Stimulated activated CD8-positive, alpha-beta memory T cell treated with anti-CD3 and anti-CD28 coated beads, Interleukin-15, amount 100 ng/mL, for 24 hours (primary cell): ENCODE measurements at places on chromosomes 2 and 18.

DNA sequence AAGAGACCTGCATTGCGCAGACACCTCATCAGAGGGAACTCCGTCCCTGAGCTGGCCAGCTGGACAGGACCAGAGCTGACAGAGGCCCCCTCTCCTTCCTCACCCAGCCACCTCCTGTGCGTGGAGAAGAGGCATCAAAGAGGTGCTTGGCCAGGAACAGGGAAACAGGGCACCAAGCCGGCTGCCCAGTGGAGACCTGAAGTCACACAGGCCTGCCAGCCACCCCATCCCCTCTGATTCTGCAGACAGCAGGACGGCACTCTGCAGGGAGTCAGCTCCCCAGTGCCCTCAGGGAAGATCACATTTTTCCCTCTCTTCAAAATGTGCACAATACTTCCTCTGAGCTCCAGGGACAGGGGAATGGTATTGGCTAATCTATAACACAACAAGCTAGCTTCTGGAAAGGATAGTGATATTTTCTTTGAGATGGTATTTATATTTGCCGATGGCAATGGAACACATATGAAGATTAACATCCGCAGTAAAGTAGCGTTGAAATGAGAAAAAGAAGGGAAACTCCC, 30.5 kb downstream of the SLC1A4 start:
- DNase-seq: no peak

- no peak for DNase-seq
Observed at GRCh38 chr18:59388817-59389216, 29.8 kb upstream of the LMAN1 start.

GRCh38 chr18:56444201-56444600, 194.2 kb downstream of the TXNL1 start:
- DNase-seq: no peak

DNA sequence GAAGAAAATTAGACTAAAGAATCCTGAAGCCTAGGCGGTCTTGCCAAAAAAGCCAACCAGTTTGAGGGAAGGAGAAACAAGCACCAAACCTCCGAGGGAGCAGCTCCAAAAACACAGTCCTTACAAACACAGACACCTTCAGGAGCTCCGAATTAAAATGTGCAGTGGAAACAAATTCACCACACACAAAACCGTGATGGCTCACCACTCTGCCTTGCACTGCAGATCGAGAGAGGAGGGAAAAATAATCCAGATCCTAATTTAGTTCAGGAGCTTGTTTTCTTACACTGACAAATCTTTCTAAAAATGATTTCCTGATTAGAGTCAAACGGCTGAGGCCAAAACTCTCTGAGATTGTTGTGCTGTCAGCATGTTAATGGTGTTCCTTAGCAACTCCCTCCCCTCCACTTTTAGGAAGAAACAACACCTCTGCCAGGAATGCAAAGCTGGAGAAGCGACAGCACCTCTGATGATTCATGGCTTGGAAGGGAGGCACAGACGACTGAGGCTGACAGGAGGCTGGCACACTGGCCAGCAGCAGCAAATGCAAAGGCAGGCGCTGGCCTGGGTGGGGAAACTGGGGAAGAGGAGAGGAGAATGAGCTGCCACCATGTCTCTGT, 249.4 kb upstream of the KLHL29 start:
- DNase-seq: no peak

DNA sequence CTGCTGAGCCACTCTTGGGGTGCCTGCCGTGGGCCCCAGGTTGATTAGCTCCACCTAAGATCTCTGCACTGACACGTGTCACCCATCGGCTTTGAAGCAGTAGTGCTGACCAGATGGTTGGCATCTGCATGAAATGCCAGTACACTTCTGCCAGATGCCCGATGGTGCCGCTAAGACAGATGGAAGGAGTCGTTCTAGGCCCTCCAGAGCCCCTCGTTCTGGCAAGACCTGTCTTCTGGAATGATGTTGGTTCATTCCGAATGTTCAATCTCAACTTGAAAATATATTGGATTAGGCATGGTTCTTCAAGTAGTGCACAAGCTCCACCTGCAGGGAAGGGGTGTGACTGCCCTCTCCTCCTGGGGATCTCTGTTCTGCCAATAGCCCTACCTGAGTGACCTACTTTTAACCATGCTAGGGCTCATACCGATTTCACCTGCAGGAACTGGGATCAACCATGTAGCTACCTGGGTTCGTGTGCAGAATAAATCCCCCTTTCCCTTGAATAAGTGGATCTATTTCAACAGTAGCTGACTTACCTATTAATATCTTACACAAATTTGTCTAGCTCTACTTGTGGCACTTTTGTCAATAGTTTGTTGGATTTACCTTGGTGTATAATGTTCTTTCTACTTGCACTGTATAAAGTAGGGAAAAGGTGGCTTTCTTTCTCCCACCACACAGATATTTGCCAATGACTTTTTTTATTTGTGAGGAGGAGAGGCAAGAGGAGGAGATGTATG, 342.6 kb downstream of the CTNNA2 start:
- no peak for DNase-seq

- no peak for DNase-seq
Observed at GRCh38 chr2:222000326-222000725, 298.5 kb downstream of the PAX3 start.

GRCh38 chr18:5104246-5104645, 92.8 kb downstream of the AKAIN1 start:
- DNase-seq: no peak

DNA sequence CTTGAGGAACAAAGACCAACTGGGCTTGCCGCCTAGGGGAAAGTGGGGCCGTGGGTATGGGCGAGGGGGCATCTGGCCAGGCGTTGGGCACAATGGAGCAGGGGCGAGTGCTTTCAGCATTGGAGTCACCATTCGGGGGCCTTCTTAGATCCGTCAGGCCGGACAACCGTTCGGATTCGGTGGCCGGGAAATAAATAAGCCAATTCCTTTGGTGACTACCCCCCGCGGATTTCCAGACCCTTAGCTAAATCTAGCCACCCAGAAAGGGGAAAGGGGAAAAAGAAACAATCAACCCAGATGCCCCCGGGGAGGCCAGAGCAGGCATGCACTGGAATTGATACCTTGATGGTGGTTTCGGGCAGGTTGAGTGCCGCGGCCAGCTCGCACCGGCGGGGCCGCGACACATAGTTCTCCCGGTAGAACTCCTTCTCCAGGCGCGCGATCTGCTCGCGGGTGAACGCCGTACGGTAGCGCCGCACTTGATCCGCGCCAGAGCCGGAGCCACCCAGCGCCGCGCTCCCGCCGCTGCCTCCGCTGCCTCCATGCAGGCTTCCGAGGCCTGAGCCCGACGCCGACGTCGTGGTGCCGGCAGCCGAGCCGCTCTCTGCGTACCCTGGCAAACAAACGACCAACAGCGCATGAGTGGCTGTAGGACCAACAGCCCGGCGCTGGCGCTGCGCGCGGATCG, 1.8 kb downstream of the EVX2 start:
- DNase-seq: no peak

DNA sequence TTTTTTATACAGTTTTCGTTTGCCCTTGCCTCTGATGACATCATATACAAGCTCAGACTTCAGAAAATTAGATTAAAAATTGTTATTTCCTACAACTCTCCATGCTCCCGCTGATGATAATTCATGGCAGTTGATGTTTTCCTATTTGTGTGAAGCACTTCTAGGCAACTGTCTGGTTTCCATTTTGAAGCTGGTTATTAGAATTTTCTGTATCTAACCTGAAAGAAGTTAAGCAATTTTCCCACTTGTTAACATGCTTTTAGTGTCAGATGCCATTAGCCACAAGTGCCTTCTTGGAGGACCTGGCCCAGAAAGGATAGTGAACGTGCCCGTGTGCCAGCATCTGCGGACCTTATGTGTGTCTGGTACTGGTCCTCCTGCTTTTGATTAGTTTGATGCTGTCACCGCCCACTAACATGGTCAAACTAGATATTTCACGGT, 347.6 kb upstream of the RAB12 start:
- DNase-seq: no peak

- DNase-seq: no peak
Observed at GRCh38 chr18:9952633-9953416, 39.0 kb downstream of the VAPA start.

- no peak for DNase-seq
Observed at GRCh38 chr2:58553937-58554336, 312.8 kb upstream of the FANCL start.

DNA sequence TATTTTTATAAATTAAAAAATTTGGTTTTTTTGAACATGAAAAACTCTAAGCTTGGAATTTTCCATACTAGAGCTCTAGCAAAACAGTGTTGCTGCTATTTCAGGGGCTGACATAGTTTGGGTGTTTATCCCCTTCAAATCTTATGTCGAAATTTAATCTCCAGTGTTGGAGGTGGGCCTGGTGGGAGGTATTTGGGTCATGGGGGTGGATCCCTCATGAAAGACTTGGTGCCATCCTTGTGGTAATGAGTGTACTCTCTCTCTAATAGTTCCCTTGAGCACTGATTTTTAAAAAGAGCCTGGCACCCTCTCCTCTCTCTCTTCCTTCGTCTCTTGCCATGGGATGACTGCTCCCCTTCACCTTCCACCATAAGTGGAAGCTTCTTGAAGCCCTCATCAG, 244.6 kb upstream of the UBE2E3 start:
- DNase-seq: no peak

GRCh38 chr2:43194121-43194869, 32.1 kb downstream of the ZFP36L2 start:
- DNase-seq: no peak

GRCh38 chr2:152115952-152116351, 17.1 kb upstream of the CACNB4 start:
- no peak for DNase-seq

DNA sequence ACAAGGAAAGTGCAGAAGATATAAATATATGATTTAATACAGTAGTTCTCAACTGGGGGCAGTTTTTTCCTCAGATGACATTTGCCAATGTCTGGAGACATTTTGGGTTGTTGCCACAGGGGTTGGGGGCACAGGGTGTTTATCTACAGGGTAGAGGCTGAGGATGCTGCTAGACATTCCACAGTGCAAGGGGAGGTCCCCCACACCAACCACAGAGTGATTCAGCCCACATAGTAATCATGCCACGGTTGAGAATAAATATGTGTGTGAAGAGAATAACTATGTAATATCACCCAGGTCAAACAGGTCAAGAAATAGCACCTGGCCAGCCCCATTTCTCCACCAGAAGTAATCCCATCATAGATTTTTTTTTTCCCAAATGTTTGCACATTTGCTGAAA, 17.9 kb downstream of the DYSF start:
- no peak for DNase-seq

DNA sequence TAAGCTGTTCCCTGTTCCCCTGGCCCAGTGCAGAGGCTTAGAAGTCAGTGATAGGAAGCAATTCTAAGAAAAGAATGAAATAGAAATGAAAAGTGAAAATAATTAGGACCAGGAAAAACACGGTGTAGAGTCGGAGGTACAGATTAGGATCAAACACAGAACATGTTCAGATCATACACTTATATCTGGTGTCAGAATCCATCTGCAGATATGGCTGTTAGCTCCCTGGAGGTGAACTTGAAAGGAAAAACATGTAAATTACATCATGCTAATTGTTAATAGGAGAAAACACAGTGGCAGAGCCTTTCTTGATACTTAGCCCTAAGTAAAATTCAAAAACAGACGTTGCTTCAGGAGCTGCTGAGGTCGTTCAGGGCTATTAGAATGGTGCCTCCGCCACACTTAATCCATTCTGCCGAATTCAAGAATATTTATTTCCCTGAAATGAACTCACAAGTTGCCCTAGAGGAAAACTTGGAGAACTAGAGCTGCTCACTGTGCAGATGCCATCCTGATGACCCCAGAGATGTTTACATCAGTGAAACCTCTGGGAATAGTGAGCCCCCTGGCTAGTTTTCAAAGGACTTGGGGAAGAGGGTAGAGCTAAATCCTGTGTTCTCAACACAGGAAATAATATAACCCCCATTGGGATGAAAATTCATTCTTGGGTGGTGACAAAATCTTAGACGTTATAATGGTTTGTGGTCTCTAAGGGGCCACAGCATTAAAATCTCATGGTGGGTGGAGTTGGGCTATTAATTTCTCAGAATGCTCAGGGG, 27.5 kb downstream of the LPIN1 start:
- no peak for DNase-seq

DNA sequence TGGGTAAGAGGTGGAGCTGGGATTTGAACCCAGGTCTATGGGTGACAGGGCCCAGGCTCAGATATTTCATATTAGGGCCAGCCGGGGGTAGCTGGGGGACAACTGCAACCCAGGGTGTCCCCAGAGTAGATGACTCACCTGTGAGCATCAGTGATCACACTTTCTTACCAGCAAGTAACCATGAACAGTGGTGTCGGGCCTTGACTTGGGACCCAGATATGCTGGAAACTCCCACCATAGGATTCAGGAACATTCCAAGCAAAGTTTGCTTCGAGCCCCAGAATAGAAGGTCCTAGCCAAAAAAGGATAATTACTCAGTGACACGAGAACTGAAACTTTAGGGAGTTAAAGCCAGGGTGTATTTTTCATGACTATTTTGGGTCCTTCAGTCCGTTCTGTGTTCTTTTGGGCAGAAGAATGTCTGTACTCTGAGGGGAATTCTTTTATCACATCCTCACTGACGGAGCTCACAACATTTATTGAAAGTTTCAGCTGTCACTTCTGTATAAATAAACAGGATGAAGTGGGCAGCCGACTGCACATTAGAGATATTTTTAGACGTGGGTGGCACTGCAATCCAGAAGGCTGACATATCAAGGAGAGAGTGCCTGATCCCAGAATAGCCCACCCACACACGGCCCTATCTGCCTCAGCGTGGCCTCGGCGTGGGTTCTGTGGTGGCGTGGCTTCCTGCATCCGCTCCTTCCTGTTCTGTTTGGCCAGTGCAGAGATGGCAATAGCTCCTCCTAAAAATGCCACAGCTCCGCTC, 45.6 kb downstream of the RAMP1 start:
- no peak for DNase-seq

DNA sequence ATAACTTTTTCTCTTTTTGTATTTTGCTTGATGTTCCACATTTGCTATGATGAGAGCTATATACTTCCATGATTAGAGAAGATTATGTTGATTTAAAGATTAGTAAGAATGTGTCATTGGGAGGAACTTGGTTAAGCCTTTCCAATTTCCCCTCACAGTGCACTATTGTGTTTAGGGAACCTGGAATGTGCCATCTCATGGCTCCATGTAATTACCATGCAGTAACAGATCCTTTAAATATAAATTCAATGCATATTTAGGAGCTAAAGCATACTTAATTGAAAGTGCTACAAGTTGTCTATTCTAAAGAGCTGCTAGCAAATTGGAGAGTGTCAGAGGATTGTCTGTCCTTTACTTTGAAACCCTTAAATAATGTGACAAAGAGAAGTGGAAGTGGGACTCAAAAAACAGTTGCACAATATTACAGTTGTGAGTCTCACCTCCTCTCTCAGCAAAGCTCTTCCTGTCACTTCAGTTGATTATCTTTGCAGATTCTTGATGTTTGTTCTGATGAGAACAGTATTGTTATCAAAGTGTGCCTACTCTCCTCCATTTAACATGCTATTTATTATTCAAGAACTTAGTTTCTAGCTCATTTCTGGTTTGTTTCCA, 1162.7 kb upstream of the ZEB2 start:
- no peak for DNase-seq
